ENCODE measurements at places on chromosomes 12 and 14.

DNA sequence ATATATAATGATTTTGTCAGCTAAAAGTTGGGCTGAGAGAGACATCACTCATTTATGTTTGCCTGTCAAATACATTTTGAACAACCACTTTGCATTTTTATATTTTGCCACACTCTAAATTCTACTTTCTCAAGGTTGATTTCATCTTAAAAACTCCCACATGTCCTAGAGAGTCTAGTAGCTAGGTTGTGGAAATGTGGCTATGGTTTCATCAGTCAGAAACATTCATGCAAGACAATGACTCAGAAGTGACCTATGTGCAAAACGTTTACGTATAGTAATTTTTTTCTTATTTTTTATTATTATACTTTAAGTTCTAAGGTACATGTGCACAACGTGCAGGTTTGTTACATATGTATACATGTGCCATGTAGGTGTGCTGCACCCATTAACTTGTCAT lies 27.4 kb upstream of the PRKD1 start:
- no peak for DNase-seq

DNA sequence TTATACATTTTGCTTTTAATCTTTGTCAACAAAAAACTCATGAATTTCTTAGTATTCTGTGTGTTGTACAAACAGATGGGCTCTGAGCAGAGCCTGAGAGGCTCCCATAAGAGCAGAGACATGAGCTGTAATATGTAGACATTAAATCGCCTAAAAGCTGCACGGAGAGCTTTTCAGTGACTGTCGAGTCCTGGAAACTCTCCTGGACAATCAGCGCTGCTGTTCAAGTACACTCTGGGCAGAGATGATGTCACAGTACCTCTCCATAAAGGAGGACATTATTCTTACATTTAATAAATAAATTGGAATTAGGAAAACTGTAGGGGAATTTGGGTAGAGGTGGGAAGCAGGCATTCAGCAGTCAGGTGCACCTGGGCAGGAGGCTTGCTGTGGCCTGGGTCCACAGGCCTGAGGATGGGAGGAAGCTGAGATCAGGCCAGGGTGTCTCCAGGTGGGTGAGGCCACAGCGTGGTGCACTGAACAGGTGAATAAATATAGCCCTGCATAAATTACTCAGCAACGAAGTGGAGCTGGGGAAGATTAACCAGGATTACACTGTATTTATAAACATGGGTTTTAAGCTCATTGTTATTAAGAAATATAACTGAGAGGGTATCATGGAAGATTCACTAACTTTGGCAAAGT lies 13.3 kb upstream of the TCL1A start:
- no peak for DNase-seq

GRCh38 chr14:51248016-51248987 lies 8.3 kb downstream of the TMX1 start:
- no peak for DNase-seq

DNA sequence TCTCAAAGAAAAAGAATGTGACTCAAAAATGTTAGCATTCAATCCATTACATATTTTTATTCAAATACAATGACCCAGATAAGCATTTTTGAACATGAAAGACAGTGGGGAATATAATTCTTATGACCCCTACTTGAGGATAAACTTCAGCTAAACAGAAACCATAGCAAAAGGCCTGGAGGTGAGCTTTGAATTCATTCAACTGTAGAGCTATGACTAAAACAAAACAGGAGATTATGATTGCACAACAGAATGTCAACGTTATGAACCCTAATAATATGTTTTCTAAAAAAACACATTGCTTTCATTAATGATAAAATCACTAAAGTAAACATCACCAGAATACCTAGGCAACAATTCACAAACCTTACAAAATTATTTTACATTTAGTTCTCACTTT lies 27.8 kb downstream of the EFCAB11 start:
- DNase-seq = no peak

GRCh38 chr12:124910561-124911478 lies 3.6 kb downstream of the UBC start:
- no peak for DNase-seq

DNA sequence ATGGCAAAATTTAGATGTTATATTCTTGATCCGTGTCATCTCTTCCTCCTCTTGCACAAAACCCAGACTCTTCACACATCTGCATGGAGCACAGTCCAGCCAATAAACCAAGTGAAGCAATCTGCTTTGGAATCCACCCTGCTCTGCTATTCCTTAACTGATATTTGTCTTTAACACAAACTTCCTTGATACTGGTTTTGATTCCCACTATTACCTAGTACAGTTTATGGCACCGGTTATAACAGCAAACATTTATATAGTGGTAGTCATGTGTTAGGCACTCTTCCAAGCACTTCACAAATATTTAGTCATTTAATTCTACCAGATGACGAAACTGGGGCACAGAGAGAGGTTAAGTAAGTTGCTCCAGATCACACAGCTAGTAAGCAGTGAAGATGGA lies 12.5 kb downstream of the STYK1 start:
- no peak for DNase-seq

DNA sequence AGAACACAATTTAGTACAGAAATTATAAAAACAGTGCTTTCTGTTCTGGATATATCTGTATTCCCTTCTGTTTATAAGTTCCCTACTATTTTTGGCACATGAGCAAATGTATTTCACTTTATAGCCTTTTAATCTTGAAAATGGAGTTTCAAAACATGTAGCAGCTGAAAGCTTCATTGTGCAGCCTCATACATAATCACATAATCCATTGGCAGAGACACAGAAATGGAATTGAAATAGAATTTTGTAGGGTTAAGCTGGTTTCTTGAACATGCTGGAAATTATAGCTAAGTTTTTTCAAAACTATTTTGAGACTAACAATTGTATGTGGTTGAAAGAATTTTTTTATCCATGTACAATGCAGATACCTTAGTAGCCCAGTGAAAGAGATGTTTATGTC lies 614.3 kb upstream of the MDGA2 start:
- no peak for DNase-seq

GRCh38 chr14:59150990-59151389 lies 37.5 kb upstream of the DAAM1 start:
- DNase-seq = no peak

- no peak for DNase-seq
Observed at GRCh38 chr12:47822401-47822800, 2.7 kb upstream of the HDAC7 start.

DNA sequence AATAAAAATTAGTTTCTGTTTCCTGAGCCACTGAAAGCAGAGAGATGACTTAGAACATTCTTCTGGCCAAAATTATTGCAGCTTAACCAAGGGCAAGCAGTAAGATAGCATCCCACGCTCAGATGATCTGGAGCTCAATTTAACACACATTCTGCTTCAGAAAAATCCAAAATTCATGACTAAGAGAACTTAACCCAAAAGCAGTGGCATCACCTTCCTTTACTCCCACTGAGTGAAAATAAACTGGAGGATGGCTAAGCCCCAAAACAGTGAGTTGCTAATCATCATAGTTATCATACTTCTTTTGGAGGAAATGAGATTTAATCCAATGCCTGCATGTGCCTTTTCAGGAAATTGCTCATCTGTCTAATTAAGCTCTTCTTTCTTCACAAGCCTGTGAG lies 195.4 kb downstream of the DUSP6 start:
- DNase-seq = no peak

- DNase-seq = no peak
Observed at GRCh38 chr14:104086661-104087461, 1.4 kb downstream of the ASPG start.

GRCh38 chr14:63267171-63267570 lies 51.6 kb downstream of the GPHB5 start:
- no peak for DNase-seq

DNA sequence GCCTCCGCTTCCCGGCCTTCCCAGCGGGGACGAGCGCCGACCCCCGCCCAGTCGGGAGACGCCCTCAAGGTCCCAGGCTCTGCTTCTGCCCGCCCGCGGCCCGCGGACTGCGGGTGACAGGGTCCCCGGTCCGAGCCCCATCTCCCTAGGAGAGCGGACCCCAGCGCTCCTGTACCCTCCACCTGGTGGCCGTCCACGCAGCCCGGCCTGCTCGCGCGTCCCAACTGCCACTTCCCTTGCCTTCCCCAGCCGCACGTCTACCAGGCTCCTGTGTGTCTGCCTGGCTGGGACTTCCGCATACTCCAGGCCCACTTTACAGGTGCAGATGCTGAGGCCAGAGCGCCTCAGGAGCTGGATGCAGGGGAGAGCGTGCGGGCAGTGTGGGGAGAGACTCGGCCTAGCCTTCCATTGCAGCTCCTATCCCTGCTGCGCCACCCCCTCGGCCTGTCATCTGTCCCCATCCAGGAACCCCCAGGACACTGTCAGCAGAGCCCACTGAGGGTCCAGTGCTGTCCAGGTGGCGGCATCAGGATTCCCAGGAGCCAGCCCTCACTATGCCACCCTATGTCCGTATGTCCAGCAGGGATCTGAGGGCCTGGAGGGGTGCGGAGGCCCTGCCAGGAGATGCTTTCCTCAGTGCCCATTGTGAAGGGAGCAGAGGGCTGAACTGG lies 8.0 kb upstream of the ANKRD9 start:
- DNase-seq = no peak

GRCh38 chr12:91991399-91992187 lies 154.1 kb downstream of the BTG1 start:
- DNase-seq = no peak

DNA sequence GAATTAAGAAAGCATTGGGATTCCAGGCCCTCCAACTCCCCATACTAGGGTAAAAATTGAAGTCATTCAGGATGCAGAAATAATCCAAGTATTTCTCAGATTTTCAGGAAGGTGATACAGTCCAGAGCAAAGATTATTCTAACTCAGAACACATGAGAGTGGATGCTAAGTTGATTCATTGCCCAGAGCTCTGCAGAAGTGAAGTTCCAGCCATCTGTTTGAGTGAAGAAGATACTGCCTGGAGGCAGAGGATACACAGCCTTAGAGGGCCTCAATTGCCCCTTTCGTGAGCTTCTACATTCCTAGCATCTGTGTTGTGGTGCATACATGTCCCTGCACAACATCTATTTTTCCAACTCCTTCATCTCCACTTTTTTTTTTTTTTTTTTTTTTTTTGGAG lies 36.9 kb upstream of the SMUG1 start:
- no peak for DNase-seq

GRCh38 chr12:2580821-2581220 lies 213.9 kb upstream of the FKBP4 start:
- no peak for DNase-seq

GRCh38 chr12:44979918-44980317 lies 71.0 kb downstream of the DBX2 start:
- no peak for DNase-seq

DNA sequence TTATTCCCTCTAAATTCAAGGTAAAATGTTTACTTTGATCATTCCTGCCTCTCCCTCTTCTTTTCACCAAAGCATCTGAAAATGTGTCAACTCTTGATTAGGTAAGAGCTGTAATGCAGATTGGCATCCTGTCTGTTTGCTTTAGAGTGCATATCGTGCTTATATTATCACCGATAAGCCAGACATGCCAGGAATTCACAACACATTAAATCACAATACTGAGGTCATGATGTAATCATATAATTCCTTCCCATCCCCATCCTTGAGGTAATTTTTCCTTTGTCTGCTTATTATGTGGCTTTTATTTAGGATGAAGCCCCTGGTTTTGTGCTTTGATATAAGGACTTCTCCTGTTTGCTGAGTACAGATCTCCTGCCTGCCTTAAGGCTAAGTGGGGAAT lies 10.2 kb downstream of the DDX47 start:
- DNase-seq = no peak

GRCh38 chr12:54300732-54301427 lies at the start of gene NFE2:
NFE2 (minus strand) TSS chr12:54301015; CDS start chr12:54295248, 5,767 bp downstream.
- peak; percentile 62 for DNase-seq

DNA sequence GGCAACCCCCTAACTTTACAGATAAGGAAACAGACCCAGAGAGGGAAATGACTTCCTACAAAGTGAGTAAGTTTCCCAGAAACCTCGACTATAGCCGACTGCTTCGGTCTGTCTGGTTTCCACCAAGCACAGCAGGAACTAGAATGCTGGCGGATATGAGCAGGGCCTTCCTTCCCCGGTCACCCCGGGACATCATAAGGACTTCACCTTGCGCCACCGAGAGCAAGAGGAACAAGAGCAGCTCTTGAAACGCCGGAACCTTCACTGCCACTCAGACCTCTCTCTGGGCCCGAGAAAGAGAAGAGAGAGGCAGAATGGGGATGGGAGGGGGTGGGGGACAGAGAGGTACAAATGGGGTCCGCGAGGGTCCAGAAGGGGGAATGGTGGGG lies 29.4 kb upstream of the GPR68 start:
- no peak for DNase-seq

DNA sequence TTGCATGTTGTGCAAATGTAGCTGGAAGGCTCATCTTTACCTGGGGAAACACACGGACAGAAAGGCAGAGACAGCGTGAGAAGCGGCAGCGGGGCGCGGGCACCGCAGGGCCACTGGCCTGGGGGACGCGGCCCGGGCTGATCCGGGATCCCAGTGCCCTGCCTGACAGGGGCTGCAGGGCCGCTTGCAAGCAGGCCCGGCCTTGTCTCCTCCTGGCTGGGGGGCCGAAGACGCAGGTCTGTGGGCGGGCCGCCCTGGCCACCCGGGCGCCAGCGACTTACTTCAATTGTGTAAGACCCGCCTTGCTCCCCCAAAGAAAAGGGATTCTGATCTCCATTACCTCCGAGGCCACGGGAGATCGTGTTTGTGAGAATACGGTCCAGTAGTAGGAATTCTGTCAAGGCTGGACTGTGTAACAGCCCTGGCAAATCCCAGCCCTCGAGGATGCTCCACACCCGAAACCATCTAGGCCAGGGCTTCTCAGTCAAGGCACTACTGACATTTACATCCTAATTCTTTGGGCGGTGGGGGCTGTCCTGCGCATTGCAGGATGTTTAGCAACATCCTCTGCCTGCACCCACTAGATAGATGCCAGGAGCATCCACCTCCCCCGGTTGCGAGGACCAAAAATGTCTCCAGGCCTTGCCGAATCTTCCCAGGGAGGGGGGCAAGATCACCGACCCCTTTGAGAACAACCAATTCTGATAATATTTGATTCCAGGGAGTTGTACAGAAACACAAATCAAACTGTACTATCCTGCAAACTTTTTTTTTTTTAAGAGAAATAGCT lies 95.6 kb downstream of the BCL11B start:
- DNase-seq = no peak

DNA sequence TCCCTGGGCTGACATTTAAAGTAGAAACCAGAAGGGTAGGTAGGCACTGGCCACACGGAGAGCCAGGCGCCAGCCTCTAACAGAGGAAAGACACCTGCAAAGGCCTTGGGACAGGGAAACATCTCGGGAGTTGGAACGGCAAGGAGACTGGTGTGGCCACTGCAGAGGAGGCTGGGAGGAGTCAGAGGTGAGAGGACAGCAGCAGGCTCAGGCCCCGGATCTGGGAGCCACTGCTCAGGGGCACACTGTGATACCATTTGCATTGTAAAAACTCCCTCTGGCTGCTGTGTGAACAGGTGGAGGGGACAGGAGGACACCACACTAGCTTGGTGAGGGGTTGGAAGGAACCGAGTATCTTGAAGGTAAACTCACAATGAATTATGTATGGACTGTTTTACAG lies 2.7 kb downstream of the ANHX start:
- no peak for DNase-seq

GRCh38 chr12:70964867-70965510 lies 44.5 kb upstream of the PTPRR start:
- no peak for DNase-seq

GRCh38 chr14:88422919-88423650 lies 37.6 kb downstream of the SPATA7 start:
- no peak for DNase-seq

GRCh38 chr12:119448611-119449131 lies 114.1 kb downstream of the CCDC60 start:
- DNase-seq = no peak
